ENCODE measurements at places on chromosomes 12 and 14. TPM values are rescaled to one million over a fixed set of nuclear protein-coding genes. Genes with fewer than 3 reads are reported as not detected.

The PDE3A gene
- polyA plus RNA-seq = 0.06 TPM

The C12orf75 gene
- polyA plus RNA-seq = 607 TPM

The FOXG1 gene
- 0.04 TPM for polyA plus RNA-seq

The NGB gene
- polyA plus RNA-seq = not detected

The LMBR1L gene
- polyA plus RNA-seq = 28.2 TPM

The FOXM1 gene
- polyA plus RNA-seq = 15.4 TPM
